Epithelial cell of umbilical artery (primary cell): ENCODE measurements at places on chromosomes 3 and 15. TPM values are rescaled to one million over a fixed set of nuclear protein-coding genes. Genes with fewer than 3 reads are reported as not detected.

Gene NRG4
- not detected in 2 replicates for total RNA-seq

Gene KLHL40
- total RNA-seq = not detected in 2 replicates

Gene EOGT
- total RNA-seq = 126 and 188 TPM in 2 replicates

Gene POTEB
- not detected in 2 replicates for total RNA-seq

Gene MAP2K1
- 38.0 and 44.2 TPM in 2 replicates for total RNA-seq

Gene GOLGA8R
- 0.97 and 1.4 TPM in 2 replicates for total RNA-seq

Gene ZDHHC23
- total RNA-seq = 0.97 and 2.1 TPM in 2 replicates

Gene GRAMD2A
- total RNA-seq = 0.30 and 0.32 TPM in 2 replicates

Gene LRRC2
- total RNA-seq = 0.15 TPM in 1 of 2 replicates, not detected in the other

Gene RPL35A
- total RNA-seq = 750 and 761 TPM in 2 replicates

Gene GOLGA8K
- 0.30 and 0.32 TPM in 2 replicates for total RNA-seq

Gene LIPH
- total RNA-seq = not detected in 2 replicates

Gene OIP5
- 9.7 and 12.2 TPM in 2 replicates for total RNA-seq

Gene IGF2BP2
- total RNA-seq = 48.1 and 68.4 TPM in 2 replicates

Gene RHOV
- total RNA-seq = under 0.01 and 0.15 TPM in 2 replicates

Gene TMIE
- total RNA-seq = under 0.01 and 0.15 TPM in 2 replicates

Gene GTF2E1
- total RNA-seq = 29.2 and 41.3 TPM in 2 replicates

Gene HCLS1
- total RNA-seq = 55.2 and 55.3 TPM in 2 replicates

Gene GPR27
- total RNA-seq = under 0.01 TPM in 1 of 2 replicates, not detected in the other

Gene TTLL13
- 0.15 TPM in 1 of 2 replicates, not detected in the other for total RNA-seq

Gene EIF4E3
- total RNA-seq = 0.46 and 0.65 TPM in 2 replicates

Gene GPR149
- not detected in 2 replicates for total RNA-seq

Gene STARD9
- total RNA-seq = 2.9 and 5.8 TPM in 2 replicates

Gene TEX9
- 1.9 and 3.2 TPM in 2 replicates for total RNA-seq

Gene ATP13A4
- total RNA-seq = not detected in 2 replicates

Gene BFSP2
- not detected in 2 replicates for total RNA-seq

Gene MESP1
- total RNA-seq = 0.61 and 0.65 TPM in 2 replicates

Gene PRICKLE2
- total RNA-seq = 9.6 and 13.3 TPM in 2 replicates
